Kidney tubule cell (primary cell): ENCODE measurements at places on chromosomes 5 and 9.

GRCh38 chr9:25773805-25774204 lies 95.6 kb upstream of the TUSC1 start:
- DNase-seq = peak; percentile 36

DNA sequence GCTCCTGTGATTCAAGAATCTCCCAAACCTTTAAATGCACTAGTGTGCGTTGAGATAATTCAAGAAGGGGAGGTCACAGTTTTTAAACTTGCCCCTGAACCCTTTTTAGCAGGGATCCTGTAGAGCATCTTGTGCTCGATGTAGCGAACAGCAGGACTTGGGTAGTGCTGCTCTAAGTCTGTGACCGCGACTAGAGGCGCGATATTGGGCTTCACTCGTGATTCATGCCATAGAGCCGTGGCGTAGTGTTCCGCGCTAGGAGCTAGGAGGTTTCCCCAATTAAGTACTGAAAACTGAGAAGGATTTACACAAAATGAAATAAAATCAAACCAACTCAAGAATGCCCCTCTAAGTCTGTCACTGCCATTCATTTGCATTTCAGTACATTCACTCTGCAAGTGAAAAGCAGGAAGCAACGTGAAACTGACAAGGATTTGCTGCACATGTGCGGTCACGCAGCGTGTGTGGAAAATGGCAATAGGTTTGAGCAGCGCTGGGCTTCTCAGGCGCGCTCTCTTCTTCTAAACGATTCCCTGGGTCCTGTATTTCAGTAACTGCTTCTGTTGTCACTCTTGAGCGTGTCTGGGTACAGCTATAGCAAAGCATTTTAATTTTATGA lies 1135.9 kb upstream of the WWC1 start:
- no peak for DNase-seq

DNA sequence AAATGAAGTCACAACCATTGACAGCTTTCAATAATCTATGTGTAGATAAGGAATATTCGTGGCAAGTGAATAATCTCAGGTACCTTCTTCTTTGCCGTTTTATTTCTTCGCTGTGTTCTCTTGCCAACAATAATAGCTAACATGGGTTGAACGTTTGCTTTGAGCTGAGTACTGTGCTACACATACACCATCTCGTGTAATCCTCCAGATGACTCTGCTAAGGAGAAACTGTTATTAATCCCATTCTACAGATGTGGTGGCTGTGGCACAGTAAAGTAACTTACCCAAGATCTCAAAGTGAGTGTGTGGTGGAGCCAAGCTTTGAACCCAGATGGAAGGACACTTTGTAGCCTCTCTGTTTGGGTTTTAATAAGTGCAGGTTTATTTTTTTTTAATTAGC lies 179.7 kb downstream of the C9orf152 start:
- DNase-seq = no peak

GRCh38 chr5:57538341-57538955 lies 55.8 kb upstream of the ACTBL2 start:
- peak; percentile 73 for DNase-seq

DNA sequence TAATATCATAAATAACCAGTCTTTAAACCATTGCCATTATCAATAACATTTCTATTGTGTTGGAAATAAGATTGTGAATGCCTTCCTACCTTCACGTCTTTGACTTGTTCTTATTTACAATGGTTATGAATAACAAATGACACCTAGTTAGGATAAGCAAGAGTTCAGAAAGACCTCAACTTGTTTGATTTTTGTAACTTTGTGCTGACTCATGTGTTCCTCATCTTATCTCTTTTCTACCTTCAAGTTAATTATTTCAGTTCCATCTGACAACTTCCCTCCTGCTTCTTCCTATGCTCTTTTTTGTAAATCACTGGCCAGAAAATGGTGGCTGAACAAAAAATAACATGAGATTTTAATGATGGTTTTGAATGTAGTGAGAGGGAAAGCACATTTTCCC lies 538.5 kb upstream of the TUSC1 start:
- DNase-seq = no peak

DNA sequence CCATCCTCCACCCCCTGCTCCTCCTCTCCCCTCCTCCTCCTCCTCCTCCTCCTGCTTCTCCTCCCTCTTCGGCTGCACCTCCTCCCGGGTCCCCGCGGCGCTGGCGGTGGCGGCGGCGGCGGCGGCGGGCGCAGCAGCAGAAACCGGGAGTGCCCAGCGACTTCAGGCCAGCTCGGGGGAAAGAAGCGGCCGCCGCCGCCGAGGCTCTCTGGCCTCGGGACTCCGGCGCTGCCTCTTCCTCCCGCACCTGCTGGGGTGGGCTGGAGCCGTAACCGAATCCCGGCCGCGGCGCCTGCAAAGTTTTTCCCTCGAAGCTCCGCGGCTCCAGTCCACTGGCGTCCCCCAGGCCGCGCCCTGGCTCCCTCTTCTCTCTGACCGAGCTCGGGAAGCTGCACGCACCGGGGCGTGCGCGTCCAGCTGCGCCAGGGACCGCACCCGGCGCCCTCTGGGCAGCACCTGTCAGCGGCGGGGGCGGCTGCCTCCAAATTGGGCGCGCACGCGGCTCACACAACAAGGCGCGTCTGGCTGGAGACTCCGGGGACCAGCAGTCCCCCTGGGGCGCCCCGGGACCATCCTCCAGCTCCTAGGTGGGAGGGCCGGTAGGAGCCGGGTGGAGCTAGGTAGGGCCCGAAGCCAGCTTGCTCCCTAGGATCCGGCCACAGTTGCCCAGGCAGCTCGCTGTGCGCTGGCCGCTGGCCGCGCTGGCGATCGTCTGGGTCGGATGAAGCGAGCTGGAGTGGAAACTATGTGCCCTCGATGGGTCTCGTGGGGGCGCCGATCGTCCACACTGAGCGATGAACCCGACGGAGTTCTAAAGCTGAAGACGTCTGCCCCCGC lies at the start of gene MCTP1:
TSS of gene MCTP1 (minus strand) at position 523 of the 837 bp plus-strand sequence.
- DNase-seq = peak; percentile 35

DNA sequence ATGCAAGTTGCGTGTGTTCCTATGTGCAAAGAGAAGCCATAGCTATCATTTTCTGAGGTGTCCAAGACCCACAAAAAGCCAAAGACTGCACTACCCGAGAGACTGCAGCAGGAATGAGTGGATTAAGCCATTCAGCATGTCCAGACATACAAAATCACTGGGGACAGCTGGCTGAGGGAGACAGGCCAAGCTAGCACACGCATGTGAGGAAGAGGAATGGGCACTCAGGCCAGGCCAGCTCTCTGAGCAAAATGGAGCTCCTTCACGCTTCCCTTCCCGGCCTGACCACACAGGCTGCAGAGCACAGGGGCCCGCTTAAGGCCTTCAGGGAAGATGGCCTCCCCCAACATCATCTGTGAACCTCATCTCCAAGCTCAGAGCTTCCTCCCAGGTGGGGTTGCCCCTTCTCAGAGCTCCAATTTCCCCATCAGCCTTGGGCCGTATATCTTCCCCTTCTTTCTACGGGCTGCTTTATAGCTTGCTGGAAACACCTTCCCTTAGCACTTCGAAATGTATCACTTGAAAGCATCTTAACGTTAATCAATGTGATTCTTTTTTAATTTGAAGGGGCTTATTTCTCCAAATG lies 8.4 kb downstream of the DCANP1 start:
- DNase-seq = no peak

DNA sequence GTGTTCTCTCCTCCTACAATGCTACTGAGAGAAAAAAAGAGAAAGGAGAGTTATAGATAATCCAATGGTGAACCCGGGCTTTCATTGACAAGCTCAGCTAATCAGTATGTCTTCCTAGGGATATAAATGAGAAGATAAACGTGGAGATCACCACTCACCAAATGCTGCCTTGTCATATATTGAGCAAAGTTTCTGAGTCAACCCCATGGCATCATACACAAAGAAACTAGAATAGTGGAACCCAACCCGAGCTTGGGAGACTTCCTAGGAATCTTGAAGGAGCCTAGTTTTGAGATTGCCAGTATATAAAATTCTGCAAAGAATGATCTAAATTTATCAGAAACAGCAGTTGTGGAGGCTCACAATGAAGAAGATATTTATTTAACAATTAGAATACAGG lies 47.8 kb downstream of the PTPN3 start:
- no peak for DNase-seq

DNA sequence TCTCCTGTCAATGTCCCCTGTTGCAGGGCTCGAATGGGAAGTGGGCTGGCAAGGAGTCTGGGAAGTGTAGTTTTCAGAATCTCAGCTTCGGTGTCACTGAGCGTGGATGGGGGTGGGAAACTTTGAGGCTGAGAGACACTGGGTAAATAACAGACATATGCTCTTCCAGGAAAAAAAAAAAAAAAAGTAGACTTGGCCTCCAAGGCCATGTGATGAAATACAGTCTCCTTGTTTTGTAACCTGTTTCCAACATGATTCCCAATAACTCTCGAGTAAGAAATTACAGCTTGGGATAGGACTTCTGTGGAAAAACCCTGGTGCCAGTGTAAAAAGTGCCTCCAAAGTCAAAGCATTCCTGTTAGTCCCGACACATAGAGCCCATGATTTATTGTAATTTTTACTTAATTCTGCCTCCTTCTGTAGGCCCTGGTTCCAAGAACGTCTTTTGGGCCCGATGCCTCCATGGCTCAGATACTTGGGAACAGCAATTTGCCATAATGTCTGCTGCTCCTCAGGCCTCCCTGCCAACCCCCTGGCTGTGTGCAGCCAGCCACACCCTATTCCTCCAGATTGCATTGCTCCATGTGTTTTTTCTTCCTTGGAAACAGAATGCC lies 119.5 kb upstream of the TNC start:
- no peak for DNase-seq

- DNase-seq = peak; percentile 68
Measured at GRCh38 chr9:117644133-117644931, 59.9 kb upstream of the TLR4 start.

- no peak for DNase-seq
Measured at GRCh38 chr5:459562-460272, 16.7 kb downstream of the EXOC3 start.

- no peak for DNase-seq
Measured at GRCh38 chr9:99222416-99223270, 561 bp downstream of the SEC61B start.

GRCh38 chr9:82184524-82184923 lies 196.0 kb downstream of the SPATA31D1 start:
- DNase-seq = no peak

DNA sequence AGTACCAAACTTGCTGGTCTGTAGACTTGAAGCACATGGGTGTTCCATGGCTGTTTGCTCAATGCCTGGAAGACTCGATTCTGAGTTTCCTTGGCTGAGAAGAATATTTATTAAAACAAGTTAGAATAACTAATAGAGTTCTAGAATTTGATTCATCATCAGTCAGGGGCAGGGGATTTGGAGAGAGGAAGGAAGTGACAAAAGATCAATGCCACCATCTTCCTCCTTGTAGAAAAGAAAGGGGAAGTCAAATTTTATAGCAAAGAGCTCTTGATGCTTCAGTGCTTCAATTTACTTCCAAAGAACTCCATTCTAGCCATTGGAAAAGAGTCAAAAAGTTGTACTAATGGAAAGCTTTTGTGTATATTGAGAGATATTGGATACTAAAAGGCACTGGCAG lies 236.3 kb downstream of the MCTP1 start:
- no peak for DNase-seq

DNA sequence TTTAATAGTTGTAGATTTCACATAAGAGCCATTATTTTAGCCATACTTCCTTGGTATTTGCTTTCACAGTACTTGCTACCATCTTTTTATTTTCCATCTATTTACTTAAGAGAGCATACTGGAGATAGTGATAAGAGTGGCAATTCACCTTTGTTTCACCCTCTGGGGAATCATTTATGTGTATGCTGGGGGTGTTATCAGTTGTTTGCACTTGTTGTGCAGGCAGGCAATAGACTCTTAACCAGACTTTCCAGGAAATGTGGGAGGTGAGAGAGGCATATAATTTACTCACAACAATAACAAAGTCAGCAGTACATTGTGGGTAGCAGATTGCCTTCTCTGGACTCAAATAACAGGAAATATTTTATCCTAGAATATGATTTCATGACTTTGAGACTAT lies 1018.3 kb downstream of the CDH12 start:
- DNase-seq = no peak

- DNase-seq = peak; percentile 96
Measured at GRCh38 chr9:114894609-114895433, 35.6 kb downstream of the TNFSF8 start.

- DNase-seq = peak; percentile 67
Measured at GRCh38 chr5:95403996-95404395, 12.8 kb downstream of the FAM81B start.

GRCh38 chr5:56482363-56482762 lies 249.2 kb upstream of the ANKRD55 start:
- no peak for DNase-seq

GRCh38 chr5:67901814-67902496 lies 313.6 kb upstream of the PIK3R1 start:
- DNase-seq = no peak

DNA sequence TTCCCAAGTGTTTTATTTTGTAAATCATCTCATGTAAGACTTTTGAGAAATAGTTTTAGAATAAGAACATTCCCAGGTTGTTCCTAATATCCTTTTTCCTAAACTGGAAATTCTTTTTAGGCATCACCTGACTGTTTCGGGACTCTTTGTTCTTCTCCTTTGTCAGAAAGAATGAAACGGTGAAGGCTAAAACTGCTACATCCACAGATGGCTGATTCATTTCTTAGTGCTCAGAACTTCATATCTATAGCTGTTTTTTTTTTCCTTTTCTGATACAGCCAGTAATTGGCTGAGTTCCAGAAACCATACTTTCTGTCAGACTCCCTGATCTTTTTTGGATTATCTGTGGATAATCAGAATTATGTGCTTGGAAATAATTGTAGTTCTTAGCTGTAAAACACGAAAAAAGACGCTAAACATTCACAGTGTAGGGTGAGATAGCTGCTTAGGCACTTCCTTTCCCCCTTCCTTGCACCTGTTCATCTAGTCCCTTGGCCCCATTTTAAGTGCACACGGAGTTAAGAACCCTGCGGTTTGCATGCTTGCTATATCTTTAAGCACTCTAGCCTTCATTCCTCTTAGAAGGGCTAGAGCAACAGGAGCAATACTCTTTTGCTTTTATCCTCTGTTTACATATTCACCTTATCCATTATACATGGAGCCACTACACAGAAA lies 283.9 kb downstream of the PJA2 start:
- DNase-seq = no peak

DNA sequence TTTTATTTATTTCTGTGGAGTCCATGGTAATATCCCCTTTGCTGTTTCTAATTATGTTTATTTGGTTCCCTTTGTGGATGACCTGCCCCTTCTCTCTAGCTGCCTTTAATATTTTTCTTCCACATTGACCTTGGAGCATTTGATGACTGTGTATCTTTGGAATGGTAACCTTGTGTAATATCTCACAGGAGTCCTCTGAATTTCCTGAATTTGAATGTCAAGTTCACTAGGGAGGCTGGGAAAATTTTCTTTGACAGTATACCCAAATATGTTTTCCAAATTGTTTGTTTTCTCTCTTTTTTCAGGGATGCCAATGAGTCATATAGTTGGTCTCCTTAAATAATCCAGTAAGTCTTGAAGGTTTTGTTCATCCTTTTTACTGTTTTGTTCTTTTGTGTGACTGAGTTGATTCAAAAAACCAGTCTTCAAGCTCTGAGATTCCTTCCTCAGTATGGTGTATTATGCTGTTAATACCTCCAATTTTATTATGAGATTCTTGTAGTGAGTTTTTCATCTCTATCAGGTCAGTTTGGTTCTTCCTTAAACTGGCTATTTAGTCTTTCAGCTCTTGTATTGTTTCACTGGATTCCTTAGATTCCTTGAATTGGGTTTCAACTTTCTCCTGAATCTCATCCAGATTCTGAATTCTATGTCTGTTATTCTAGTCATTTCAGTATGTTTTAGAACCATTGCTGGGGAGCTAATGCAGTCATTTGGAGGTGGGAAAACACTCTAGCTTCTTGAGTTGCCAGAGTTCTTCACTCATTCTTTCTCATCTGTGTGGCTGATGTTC lies 349.0 kb upstream of the TARS1 start:
- DNase-seq = peak; percentile 62
